AG08395 (cell line): ENCODE measurements at places on chromosomes 4 and X.

- no peak for DNase-seq
These were observed 95.5 kb downstream of the TENM3 start for GRCh38 chr4:182338746-182339145.

GRCh38 chr4:184961660-184962059 is 56.6 kb upstream of the HELT start:
- no peak for DNase-seq

- DNase-seq, result no peak
These were observed 187.1 kb downstream of the SHROOM3 start for GRCh38 chr4:76622126-76622525.

- DNase-seq, result peak; percentile 15
These were observed 92.0 kb upstream of the CBR4 start for GRCh38 chr4:169102026-169102425.

DNA sequence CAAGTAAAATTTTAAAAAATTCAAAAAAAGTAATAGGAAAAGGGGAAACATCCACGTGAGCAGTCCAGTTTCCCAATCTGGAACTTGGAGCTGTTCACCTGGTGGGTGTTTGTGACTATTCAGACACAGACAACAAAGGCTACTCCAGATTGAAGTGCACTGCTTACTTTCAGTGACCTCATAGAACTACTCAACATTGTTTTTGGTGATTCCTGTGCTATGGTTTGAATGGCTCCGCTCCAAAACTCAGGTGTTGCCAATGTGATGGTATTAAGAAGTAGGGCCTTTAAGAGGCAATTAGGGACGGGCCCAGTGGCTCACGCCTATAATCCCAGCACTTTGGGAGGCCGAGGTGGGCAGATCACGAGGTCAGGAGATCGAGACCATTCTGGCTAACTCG is 22.1 kb downstream of the SH3RF1 start:
- DNase-seq, result no peak
